ENCODE measurements at places on chromosomes 5 and 9. TPM values are rescaled to one million over a fixed set of nuclear protein-coding genes. Genes with fewer than 3 reads are reported as not detected.

Gene LRRTM2
- total RNA-seq = not detected

Gene VDAC1
- total RNA-seq = 456 TPM

Gene PCDHA1
- not detected for total RNA-seq

Gene SH3RF2
- 314 TPM for total RNA-seq

Gene MAN2A1
- 7.6 TPM for total RNA-seq

Gene CDH18
- not detected for total RNA-seq

Gene BAAT
- not detected for total RNA-seq

Gene CENPK
- 0.19 TPM for total RNA-seq

Gene GPR151
- total RNA-seq = not detected

Gene SHOC1
- not detected for total RNA-seq

Gene PAX5
- total RNA-seq = not detected

Gene CLIC3
- total RNA-seq = 0.46 TPM

Gene COQ4
- 29.9 TPM for total RNA-seq

Gene PCDHA9
- total RNA-seq = 0.05 TPM

Gene NOXA1
- total RNA-seq = 3.0 TPM

Gene TRIM52
- 7.2 TPM for total RNA-seq

Gene KCNIP1
- total RNA-seq = 0.11 TPM

Gene DAB2IP
- total RNA-seq = 48.1 TPM

Gene LRRC19
- not detected for total RNA-seq

Gene EQTN
- total RNA-seq = not detected

Gene ANKRD31
- not detected for total RNA-seq

Gene NOL8
- 14.9 TPM for total RNA-seq

Gene GRM6
- not detected for total RNA-seq

Gene NEURL1B
- total RNA-seq = 24.4 TPM

Gene PDZD2
- total RNA-seq = 81.4 TPM

Gene AQP3
- 15.2 TPM for total RNA-seq

Gene PCDHGB6
- total RNA-seq = 4.6 TPM

Gene OR1B1
- not detected for total RNA-seq

Gene CNOT8
- total RNA-seq = 29.8 TPM

Gene NUDT12
- 11.8 TPM for total RNA-seq

Gene GFI1B
- total RNA-seq = 0.33 TPM

Gene FOXE1
- total RNA-seq = not detected

Gene KIAA0825
- total RNA-seq = 1.7 TPM

Gene NME5
- total RNA-seq = 5.3 TPM

Gene RASGRF2
- 5.4 TPM for total RNA-seq

Gene KCNT1
- total RNA-seq = 4.3 TPM

Gene SHISAL2B
- total RNA-seq = not detected

Gene GGTA1
- total RNA-seq = 9.6 TPM

Gene UBAP1
- 49.7 TPM for total RNA-seq

All from heart right ventricle (tissue), 16 donors.